ENCODE measurements at places on chromosomes 7 and 10.
A peak's percentile ranks its signal among the peaks of the same experiment; 100 is the strongest.

DNA sequence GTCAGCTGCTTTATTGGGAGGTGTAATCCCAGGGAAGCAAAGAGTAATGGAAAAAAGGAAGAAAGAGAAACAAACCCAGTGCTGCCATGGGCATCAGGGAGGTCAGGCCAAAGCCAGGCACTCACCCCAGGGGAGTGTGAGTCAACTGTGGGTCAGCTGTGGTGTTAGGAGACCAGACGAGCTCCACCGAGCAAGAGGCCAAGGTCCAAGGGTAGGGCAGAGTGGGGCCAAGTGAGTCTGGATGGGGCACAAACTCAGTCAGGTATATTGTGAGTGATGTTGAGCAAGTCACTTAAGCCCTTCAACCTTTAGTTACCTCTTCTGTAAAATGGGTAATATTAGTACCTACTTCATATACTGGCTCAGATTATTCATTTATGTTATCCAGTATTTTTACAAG lies 30.4 kb upstream of the CDK13 start:
- DNase-seq, result no peak

DNA sequence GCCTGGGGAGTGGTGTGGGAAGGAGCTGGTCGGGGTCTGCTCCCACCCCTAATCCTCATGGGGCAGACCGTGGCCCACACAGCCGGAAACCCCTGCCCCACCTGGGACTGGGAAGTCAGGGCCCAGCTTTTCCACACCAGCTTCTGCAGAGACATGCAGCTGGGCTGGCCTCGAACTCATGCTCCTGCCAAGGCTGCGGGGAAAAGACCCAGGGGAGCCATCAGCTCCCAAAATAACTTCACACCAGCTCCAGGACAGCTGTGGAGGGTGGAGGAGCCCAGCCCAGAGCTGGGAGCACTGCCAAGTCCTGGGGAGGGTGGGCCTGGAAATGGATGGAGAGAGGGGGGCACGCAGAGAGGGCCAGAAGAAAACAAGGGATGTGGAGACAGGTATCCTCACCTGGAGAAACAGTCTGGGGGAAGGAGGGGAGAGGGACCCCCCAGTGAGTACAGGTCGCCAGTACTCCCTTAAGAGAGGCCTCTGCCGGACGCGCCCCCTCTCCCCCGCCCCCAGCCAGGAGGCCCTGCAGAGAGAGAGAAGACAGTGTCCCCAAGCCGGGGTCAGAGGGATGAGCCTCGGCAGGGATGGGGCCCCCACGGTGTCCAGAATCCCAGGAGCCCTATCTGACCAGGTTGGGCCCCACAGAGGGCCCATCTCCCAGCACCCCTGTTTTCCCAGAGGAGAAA lies 11.5 kb upstream of the GRIFIN start:
- no peak for DNase-seq

- DNase-seq, result no peak
These were observed 15.2 kb downstream of the GPR141 start for GRCh38 chr7:37698782-37699181.

GRCh38 chr10:131651674-131652437 lies 249.0 kb upstream of the PPP2R2D start:
- no peak for DNase-seq

GRCh38 chr7:135843214-135843613 lies 94.6 kb upstream of the FAM180A start:
- DNase-seq, result no peak

- no peak for DNase-seq
These were observed 411.6 kb downstream of the GFRA1 start for GRCh38 chr10:115861455-115861854.

- DNase-seq, result no peak
These were observed 281.1 kb upstream of the PFKP start for GRCh38 chr10:2786251-2786650.

GRCh38 chr7:150879345-150879744 lies 27.0 kb downstream of the AOC1 start:
- no peak for DNase-seq

DNA sequence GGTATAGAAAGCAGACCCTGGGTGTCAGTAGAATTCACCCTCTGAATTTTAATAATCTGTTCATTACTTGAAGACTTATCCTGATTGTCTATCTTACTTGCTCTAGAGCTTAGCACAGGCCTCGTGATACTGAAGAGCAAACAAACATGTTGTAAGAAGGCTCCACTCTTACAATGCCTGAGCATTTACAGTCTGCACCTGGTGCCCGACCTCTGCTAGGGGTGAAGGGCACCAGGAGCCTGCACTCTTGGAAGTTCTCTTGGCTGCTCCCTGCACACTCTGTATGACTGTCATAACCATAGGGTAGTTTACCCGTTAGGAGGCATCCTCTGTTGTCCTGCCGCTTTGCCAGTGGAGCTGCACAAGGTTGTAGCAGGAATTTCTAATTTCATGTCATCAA lies 91.3 kb upstream of the NPY start:
- DNase-seq, result no peak

DNA sequence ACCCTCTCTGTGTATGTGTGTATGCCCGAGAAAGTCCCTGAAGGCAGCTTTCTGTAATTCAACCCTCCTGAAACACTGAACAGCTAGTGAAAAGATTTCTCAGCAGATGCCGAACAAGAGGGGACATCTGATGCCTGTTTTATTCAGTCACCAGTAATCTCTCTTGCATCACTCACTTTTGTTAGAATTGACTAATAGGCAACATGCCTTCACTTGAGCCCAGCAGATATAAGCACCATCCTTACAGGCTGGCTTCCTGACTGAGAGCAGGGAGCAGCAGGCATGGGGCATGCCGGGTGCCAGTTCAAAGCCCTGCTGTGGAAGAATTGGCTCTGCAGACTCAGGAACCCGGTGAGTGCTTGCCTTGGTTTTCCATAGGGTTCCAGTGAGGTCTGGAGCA lies at the start of gene ABCA13:
TSS of gene ABCA13 (plus strand) at position 257 of the 400 bp plus-strand sequence. CDS start at position 283, 26 bp downstream.
- DNase-seq, result no peak

DNA sequence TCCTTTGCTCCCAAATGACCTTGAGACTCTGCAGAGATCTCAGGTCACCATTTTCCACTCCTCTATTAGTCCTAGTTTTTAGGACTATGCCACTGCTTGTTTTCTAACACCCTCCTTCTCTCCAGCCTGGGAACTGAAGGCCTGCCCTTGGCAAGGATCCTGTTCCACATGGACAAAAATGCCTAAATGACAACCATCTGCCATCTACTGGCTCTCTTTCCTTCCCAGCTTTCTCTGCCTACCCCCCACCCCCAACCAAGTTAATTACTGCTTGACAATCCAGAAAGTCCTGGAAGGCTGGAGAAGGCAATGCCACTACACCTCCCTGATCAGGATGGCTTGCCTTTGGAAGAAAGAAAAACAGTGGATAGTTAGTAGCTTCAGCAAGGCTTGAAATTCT lies 44.8 kb upstream of the SP8 start:
- no peak for DNase-seq

DNA sequence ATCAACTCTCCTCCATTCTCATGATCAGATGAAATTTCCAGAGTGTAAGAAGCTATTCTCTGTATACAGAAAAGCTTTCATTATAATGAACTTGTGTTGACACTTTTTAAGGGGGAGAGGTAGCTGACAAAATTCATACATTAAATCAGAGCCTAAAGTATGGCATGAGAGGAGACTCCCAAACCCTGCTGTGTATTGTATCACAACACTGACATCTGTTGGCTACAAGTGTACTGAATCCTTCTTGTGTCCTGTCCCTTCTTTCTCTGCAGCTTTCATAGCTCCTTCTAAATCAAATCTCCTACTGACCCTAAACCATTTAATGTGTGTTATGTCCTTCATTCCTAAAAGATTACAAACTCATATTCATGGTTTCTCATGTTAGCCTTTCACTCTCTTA lies 70.9 kb downstream of the GCC1 start:
- DNase-seq, result no peak

DNA sequence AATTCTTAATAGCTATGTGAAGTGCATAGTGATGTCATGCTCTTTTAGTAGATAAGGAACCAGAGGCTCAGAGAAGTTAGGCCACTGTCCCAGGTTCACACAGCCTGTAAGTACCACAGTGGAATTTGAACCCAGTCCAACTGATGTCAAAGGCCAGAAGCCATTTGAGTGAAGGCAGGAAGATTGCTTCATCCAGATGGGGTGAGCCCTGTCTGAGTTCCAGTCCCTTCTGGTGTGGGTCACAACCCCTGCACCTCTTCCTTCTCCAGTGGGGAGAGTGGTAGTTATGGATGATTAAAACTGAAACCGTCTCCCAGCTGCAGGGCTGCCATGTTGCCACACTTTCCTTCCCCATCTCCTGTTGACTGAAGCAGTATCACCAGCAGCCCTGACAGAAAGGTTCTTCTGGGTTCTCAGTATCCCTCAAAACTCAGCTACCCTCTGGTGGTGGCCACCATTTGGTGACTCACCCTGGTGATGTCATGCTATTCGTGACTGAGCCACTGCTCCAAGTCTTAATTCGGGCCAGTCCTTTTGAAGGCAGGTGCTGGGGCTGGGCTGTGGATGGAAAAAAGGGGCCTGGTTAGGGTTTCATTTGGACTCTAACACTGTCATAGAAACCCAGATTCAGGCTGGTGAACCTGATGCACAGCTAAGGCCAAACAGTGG lies 1.5 kb upstream of the C10orf95 start:
- no peak for DNase-seq

DNA sequence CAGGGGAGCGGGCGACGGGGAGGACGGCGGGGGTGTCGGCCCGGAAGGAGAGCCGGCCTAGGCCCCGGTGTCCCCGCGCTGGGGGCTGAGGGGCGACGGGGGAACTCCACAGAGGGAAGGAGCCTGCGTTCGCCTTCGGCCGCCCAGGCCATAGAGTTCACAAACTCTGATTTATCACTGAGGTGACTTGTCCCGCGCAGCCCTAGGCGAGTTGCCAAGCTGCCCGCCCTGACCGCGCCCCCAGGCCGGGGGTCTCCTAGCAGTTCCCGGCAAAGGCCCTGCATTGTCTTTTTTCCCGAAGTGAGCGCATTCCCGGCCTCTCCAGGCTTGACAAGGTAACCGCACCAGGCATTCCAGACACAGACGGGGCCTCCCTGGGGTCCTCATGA lies 2.9 kb upstream of the NKX6-2 start:
- DNase-seq, result no peak

DNA sequence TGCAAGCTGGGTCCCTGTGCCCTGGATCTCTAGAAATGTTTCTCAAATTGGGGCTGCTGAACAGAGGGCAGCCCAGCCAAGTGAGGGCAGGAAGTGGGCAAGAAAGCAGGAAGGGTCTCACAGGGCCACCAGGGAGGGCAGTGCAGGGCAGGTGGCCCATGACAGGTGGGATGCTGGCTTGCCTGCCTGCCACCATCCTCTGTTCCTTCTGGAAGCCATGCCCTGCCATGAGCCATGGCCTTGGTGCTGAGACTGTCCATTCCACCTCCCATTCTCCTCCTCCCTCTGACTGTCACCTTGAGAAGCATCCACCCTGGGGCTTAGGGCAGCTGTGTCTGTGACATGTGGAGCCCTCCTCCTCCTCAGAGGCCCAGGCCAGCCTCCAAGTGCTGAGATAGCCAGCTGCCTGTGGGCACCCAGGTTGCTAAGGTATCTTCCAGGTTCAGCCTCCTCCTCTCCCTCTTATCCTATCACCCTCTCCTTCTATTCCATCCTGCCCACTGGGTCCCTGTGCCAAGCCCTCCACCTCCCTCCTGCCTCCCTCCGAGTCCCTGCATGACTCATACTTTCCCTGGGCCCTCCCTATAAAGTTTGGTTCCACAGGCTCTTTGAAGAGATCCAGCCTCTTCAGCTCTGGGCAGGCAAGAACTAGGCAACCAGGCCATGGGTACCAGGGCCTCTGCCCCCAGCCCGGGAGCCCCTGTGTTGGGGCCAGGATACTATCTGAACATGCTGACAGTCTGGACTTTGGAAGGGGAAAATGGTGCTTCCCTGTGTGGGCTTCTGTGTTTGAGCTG lies 1.3 kb downstream of the VSIR start:
- DNase-seq, result peak; percentile 61

DNA sequence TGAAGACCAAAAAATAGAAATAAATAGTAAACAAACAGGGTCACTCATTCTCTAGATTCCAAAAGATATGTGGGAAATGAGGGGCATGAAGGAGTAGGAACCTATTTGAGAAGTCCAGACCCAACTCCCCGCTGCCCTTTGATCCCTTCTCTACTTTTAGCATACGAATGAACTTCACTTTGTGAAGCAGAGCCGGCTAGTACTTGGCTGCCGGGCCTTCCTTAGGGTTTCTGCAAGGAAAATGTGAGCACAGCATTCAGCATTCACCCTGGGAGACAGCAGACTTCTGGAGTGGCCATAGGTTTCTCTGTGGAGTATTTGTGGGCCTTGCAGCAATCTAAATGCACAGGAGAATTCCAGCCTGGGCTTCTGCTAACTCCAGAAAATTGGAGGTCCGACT lies 76.3 kb upstream of the PRKAR2B start:
- no peak for DNase-seq

GRCh38 chr10:74419958-74420375 lies 268.9 kb downstream of the ADK start:
- DNase-seq, result no peak

DNA sequence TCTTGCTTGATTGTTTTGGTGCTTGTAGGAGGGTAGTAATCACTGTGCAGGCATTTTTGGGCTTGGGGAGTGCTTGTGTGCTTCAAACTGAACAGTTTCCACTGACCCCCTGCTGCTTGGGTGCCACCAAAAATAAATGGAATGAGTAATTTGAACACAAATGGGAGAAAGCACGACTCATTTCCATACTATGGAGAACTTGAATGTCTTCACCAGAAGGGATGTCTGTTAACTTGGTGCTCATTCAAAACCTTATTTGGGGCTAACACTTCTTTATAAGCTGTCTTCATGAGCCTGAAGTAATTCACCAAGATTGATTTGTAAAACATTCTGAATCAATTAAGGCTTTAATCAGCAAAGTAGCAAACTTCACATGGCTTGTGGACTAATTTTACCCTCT lies 560.3 kb downstream of the SDK1 start:
- DNase-seq, result no peak

DNA sequence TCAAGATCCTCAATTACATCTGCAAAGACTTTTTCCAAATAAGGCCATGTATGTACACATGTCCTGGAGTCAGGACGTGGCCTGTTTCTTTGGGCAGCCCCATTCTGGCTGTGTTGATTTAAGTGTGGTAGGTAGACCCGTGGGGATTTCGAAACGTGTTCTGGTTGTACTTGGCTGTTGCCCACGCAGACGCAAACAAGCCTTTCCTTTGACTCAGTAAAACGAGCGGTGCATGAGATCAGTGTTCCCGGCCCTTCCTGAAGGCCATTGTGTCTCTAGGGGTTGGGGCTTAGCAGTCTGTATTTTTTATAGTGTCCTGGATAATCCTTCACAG lies 64.8 kb upstream of the DNAJB6 start:
- peak; percentile 78 for DNase-seq

- no peak for DNase-seq
These were observed 102.8 kb downstream of the PLPP4 start for GRCh38 chr10:120559800-120560199.

- no peak for DNase-seq
These were observed 79.0 kb downstream of the AUTS2 start for GRCh38 chr7:69677054-69677852.

- no peak for DNase-seq
These were observed 15.9 kb upstream of the ASB4 start for GRCh38 chr7:95469848-95470247.

GRCh38 chr7:27782849-27783248 lies 42.9 kb downstream of the TAX1BP1 start:
- no peak for DNase-seq

- no peak for DNase-seq
These were observed 53.5 kb upstream of the ARMC3 start for GRCh38 chr10:22874189-22874854.

Data from GM04503 (cell line).